T-cell (primary cell): ENCODE measurements at places on chromosomes 7 and 10. TPM values are rescaled to one million over a fixed set of nuclear protein-coding genes. Genes with fewer than 3 reads are reported as not detected.

C10orf53 gene
- not detected for total RNA-seq

CC2D2B gene
- total RNA-seq = not detected

GRCh38 chr10:86020134-86020533 is 346.5 kb downstream of the GRID1 start:
- peaks cover 13% of the 10 kb centered on the region for H3K4me1 ChIP-seq
- no peaks in the 10 kb centered on the region for H3K27me3 ChIP-seq
- H3K36me3 ChIP-seq = no peaks in the 10 kb centered on the region
- no peak overlapping the region for H3K27ac ChIP-seq
- no peak for DNase-seq

GRCh38 chr10:31975157-31975765 is 46.6 kb upstream of the ARHGAP12 start:
- H3K36me3 ChIP-seq = no peaks in the 10 kb centered on the region
- H3K4me3 ChIP-seq = no peak overlapping the region
- no peak overlapping the region for H3K27ac ChIP-seq
- H3K27me3 ChIP-seq = peaks cover 3% of the 10 kb centered on the region
- no peak for DNase-seq
